ENCODE measurements at places on chromosomes 2 and 18. TPM values are rescaled to one million over a fixed set of nuclear protein-coding genes. Genes with fewer than 3 reads are reported as not detected.

The KCNJ13 gene
- polyA plus RNA-seq: not detected

The IL36B gene
- polyA plus RNA-seq: 0.07 TPM

The CCDC74B gene
- polyA plus RNA-seq: 5.8 TPM

The PROKR1 gene
- polyA plus RNA-seq: 0.01 TPM

The OTOS gene
- polyA plus RNA-seq: not detected

The TNFRSF11A gene
- polyA plus RNA-seq: 2.3 TPM

The GREB1 gene
- 0.28 TPM for polyA plus RNA-seq

The ASAP2 gene
- 56.4 TPM for polyA plus RNA-seq

The KIAA2012 gene
- not detected for polyA plus RNA-seq

The AQP12A gene
- not detected for polyA plus RNA-seq

The C18orf32 gene
- 12.1 TPM for polyA plus RNA-seq

The C2orf92 gene
- 0.84 TPM for polyA plus RNA-seq

The ZNF142 gene
- polyA plus RNA-seq: 13.5 TPM

The CCDC150 gene
- 1.7 TPM for polyA plus RNA-seq

The UGT1A10 gene
- polyA plus RNA-seq: not detected

The PXDN gene
- polyA plus RNA-seq: 99.0 TPM

The PARD6G gene
- 16.6 TPM for polyA plus RNA-seq

The VWC2L gene
- not detected for polyA plus RNA-seq

The POTEJ gene
- polyA plus RNA-seq: not detected

The DSEL gene
- polyA plus RNA-seq: 3.6 TPM

The LRRC30 gene
- not detected for polyA plus RNA-seq

The FTCDNL1 gene
- polyA plus RNA-seq: 0.29 TPM
